ENCODE measurements at places on chromosomes 5 and 9.

DNA sequence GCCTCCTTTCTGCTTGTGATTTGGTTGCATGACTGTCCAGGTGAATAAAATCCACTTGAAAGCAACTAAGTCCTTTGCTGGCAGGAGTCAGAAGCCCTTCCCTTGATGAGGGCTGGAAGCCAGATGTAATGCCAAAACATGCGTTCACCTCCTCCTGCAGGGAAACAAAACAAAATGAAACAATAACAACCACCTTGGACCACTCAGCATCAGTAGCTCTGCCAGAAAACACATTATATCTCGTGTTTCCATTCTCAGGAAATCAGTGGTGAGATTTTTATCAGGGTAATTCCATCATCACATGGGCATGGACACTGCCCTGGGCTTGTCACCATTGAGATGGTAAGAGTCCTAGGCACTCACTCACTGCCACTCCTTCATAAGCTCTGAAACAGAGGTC, 350.3 kb upstream of the ACTBL2 start:
- no peak for DNase-seq

- no peak for DNase-seq
Measured at GRCh38 chr9:89284076-89284475, 26.9 kb upstream of the CKS2 start.

GRCh38 chr5:122076669-122077365, 1.2 kb downstream of the LOX start:
- peak; percentile 77 for DNase-seq

GRCh38 chr5:4019009-4019769, 423.6 kb downstream of the IRX1 start:
- no peak for DNase-seq

DNA sequence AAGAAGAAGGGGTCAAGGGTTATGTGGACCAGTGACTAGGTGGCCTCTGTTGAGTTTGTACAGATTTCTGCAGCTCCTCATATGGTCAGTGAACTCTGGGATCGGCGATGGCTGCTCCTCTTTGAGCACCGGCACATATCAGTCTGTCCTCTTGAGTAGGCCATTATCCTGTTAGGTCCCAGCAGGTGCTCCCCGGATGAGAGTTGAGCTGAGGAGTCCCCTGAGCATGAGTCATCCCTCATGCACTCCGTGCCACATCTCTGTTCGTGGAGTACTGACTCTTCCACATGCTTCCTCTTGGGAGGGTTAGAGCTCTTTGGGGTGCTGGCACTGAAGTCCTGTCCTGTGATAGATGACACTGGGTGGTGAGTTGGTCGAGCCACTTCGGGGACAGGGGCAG, 143.7 kb downstream of the PTTG1 start:
- no peak for DNase-seq

All from uterus (tissue), 4 donors.